HFFc6 (cell line): ENCODE measurements at places on chromosomes 5 and 9.

GRCh38 chr5:179819296-179820126 lies 1.2 kb upstream of the SQSTM1 start:
- DNase-seq: peak; percentile 51

DNA sequence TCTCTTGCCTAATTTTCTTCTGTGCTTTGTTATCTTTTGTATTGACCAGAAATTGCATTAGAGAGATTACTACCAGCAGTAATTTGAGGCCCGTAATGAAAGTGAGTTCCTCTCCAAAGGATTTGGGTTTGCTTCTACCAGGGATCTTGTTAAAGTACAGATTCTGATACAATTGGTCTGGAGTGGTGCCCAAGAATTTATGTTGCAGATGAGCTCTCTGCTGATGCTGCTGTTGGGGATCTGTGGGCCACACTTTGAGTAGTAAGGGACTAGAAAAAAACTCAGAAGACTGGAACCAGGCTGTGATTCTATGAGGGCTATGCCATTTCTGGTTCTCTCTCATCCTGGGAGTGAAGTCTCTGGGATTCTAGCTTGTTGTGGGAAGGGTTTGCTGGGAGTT lies 192.2 kb downstream of the SEC61B start:
- peak; percentile 19 for DNase-seq

DNA sequence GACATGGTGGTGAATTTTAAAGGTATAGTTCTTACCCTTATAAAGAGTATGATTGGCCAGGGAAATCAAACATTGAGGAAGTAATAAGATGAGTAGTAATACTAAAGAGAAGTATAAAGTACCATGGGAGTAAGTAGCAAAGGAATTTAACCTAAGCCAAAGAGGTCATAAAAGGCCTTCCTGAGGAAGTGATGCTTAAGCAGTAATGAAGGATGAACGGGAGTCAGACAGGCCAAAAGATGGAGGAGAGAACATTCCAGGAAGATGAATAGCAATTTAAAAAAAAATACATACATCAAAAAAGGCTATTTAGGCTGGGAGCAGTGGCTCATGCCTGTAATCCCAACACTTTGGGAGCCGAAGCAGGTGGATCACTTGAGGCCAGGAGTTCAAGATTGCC lies 29.0 kb downstream of the KLHL3 start:
- peak; percentile 55 for DNase-seq

DNA sequence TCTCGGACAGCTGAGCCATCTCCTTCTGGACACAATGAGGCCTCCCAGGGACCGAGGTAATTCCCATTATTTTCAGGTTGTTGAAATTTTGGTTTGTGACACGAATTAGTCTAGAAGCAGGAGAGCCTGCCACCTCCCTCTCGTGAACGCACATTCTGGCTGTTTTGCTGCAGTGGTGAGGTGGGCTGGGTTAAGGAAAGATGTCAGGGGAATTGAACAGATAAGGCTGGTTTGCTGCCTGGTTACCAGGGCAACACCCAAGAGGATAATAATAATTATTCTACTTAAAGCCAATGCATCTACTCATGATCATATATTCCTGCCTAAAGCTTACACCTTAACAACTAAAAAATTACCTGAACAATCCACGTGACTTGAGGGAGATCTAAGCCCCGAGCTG lies 38.1 kb downstream of the DDX31 start:
- DNase-seq: no peak

GRCh38 chr9:94926431-94926800 lies 199.9 kb downstream of the AOPEP start:
- no peak for DNase-seq

DNA sequence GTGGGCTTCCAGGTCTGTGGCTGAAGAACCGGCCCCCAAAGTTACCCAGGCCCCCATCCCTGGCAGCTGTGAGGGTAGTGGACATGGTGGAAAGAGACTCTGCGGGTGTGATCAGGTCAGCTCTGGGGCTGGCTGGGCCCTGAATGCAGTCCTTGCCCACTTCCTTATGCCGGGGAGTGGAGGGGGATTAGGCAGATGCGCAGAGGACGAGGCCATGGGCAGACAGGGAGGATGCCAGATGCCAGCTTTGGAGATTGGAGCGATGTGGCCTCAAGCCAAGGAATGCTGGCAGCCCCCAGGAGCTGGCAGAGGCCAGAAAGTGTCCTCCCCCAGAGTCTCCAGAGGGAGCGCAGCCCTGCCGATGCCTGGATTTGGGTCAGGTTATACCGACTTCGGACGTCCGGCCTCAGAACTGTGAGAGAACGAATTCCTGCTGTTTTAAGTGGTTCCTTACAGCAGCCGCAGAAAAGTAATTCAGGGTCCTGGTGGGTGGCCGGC lies 69.8 kb downstream of the ADAMTS2 start:
- peak; percentile 18 for DNase-seq
